Stimulated activated CD8-positive, alpha-beta memory T cell treated with anti-CD3 and anti-CD28 coated beads, Interleukin-2, amount 100 ng/mL, for 1 hour (primary cell): ENCODE measurements at places on chromosomes 5 and 9.

DNA sequence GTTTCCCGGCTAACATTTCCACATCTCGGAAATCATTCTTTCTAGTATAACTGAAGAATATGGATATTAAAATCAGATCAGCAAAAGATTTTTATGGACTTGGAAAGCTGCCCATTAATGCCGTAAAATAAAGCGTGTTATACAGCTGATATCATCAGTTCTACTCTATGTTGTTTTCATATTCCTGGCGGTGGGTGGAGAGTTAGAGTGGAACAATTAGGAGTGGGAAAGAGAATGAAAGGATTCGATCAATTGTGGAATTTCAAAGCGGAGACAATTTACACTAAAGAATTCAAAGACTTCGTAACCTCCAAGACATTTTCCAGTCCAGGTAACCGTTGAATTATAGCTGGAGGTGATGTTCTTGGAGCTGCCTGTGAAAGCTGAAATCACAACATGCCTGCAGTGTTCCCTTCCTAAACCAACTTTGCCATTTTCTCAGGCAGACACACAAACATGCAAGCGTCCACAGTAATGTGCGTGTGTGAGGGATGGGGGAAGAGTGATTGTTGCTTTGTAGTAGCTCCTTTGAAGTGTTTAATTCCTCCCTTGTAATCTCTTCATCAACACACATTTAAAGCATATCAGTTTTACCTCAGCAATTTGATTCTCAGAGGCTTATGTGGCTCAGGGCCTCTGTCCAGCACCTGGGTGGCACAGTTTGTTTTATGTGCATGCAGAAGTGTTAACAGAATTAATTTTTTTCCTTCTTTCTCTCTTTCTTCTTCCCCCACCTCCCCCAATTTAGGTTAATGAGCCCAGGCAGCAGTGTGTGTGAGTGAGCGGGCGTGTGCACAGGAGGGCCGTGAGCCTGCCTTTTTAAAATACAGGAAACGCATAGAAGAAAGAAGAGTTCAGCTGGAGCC lies 544.1 kb downstream of the RAB3C start:
- DNase-seq: no peak

GRCh38 chr5:176817369-176817840 lies 7.0 kb downstream of the UNC5A start:
- DNase-seq: no peak

- no peak for DNase-seq
These were observed 8.7 kb downstream of the TTC39B start for GRCh38 chr9:15298362-15298761.

GRCh38 chr9:14466828-14467227 lies 152.9 kb upstream of the NFIB start:
- no peak for DNase-seq

- no peak for DNase-seq
These were observed 61.6 kb downstream of the KCTD16 start for GRCh38 chr5:144232285-144232684.

DNA sequence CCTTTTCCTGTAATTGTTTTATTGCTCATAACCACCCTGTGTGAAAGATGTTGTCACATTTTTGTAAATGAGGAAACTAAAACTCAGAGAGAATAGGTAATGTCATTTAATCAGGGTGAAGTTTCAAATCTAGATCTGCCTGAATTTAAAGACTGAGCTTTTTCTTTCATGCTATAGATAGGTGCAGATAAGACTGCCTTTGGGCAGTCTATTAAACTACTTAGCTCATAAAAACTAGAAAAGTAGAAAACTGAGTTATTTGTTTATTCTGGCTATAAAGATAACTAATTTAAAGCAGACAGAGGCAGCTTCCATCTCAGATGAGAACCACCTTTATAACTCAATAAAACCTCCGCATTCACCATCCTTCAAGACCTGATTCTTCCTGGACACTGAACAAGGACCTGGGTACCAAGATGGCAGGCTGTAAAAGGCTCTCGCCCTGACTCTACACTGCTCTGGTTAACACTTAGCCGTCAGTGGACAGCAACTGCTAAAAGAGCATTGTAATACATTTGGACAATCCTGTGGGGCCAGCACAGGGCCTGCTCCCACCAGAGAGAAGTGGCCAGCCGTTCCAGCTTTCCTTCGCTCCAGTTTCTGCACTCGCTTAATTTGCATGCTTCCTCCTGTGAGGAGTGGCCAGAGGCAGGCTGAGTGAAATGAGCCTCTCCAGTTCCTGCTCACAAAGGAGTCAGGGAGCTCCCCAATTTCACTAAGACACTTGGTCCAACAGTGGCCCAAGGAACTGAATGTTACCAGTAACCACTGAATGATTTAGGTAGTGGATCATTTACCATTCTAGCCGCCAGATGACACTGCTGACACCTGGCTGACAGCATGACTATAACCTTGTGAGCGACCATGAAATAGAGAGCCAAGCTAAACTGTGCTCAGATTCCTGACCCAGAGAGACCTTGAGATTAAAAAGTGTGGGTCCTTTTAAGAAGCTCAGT lies 566.4 kb downstream of the EFNA5 start:
- DNase-seq: no peak

- DNase-seq: no peak
These were observed 15.1 kb upstream of the PHF19 start for GRCh38 chr9:120891884-120892747.

GRCh38 chr5:72364171-72364570 lies 44.0 kb downstream of the PTCD2 start:
- DNase-seq: no peak

DNA sequence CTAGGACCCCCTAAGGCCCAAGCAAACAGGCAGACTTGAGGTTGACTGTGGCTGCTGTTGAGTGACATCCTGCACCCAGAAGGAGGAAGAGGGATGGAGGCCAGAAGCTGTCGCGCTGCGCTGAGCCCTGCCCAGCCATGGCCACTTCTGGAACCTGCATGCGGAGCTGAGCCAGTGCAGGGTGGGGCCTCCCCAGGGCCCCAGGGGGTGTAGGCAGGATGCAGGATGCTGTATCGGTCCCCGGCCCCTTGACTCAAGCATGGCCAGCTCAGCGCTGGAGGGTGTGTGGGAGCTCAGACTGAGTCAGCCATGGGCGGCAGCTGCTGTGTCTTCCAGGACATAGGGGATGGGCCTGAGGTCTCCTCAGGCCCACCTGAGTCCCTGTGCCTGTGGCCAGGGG lies 26.9 kb downstream of the GLT6D1 start:
- no peak for DNase-seq

GRCh38 chr5:123207081-123207537 lies 118.1 kb downstream of the PRDM6 start:
- DNase-seq: no peak

DNA sequence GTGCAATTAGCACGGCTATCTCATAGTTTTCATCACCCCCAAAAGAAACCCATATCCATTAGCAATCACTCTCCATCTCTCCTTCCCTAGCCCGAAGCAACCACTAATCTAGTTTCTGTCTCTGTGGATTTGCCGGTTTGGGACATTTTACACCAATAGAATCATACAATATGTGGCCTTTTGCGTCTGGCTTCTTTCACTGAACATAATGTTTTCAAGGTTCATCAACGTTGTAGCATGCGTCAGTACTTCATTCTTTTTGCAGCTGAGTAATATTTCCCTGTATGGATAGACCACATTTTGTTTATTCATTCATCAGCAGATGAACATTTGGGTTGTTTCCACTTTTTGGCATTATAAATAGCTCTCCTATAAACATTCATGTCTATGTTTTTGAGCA lies 75.4 kb upstream of the TBC1D2 start:
- no peak for DNase-seq

DNA sequence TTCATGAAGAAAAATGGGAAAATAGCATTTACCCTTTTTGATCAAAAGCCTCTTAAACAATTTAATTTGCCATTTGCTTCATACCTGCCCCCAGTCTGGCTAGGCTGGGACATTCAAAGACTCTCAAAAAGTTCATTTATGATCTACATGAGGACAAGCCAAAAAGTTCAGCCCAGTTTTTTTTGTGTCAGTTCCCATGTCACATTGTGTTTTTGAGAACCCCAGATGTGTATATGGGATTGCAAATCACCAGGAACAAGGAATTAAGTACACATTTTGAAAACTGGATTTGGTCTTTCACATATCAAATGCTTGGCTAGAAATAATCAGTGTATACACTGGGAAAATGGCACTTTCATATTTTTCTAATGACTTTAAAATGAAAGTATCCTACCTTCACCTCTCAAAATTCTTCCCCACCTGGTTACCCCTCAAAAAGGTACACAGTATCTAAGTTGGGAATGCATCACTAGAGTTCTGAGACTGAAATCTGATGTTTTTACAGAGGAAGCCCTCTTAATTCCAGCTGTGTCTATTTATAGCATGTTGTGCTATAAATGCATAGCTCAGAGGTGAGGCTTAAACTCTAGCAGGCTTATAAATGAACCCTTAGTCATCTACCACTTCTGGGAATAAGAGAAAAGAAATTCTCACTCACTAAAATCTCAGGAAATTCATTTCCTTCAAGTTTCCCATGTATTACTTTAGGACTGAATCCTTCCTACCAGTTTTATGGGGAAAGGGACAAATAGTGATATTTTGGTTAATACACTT lies 9.3 kb downstream of the STOM start:
- DNase-seq: no peak

DNA sequence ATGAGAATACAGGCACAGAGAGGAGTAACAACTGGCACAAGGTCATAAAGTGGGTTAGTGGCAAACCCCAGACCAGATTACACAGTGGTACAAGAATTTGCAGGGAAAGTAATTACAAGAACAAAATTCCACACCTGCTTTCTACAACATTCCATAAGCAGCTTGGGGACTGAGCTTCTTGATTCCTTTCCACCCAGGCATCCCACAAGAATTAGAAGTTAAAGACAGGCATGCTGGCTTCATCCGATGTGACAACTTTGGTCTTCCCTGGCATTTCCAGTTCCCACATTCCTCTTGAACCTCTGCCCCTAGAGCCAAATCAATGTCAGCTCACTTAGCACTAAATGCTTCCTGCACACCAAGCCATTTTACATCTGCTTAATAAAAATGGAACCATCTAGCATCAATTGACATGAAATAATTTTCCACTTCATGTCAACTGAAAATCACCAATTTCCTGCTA lies 435.8 kb upstream of the PAPPA start:
- no peak for DNase-seq

- DNase-seq: no peak
These were observed 135.0 kb downstream of the MVB12B start for GRCh38 chr9:126461608-126462007.

DNA sequence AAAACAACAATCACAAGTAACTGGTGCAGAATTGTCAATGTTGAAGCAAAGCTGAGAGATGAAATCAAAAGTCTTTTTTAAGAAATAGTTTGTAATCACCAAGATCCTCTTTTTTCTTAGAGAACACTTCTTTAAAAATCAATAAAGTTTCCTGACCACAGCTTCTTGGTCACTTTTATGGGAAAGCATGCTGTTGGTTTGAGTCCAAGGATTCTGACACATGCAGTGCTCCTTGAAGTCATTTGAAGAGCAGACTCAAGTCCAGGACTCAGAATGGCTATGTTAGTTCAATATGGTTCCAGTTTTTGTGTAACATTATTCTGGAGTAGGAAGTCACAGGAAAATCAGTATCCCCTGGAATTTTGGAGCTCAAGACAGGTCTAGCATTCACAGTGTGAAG lies 480.6 kb downstream of the NR2F1-AS1 start:
- no peak for DNase-seq

GRCh38 chr5:34914671-34915138 lies 599 bp downstream of the RAD1 start:
- no peak for DNase-seq

GRCh38 chr5:57280853-57281252 lies 107.0 kb downstream of the GPBP1 start:
- DNase-seq: no peak

DNA sequence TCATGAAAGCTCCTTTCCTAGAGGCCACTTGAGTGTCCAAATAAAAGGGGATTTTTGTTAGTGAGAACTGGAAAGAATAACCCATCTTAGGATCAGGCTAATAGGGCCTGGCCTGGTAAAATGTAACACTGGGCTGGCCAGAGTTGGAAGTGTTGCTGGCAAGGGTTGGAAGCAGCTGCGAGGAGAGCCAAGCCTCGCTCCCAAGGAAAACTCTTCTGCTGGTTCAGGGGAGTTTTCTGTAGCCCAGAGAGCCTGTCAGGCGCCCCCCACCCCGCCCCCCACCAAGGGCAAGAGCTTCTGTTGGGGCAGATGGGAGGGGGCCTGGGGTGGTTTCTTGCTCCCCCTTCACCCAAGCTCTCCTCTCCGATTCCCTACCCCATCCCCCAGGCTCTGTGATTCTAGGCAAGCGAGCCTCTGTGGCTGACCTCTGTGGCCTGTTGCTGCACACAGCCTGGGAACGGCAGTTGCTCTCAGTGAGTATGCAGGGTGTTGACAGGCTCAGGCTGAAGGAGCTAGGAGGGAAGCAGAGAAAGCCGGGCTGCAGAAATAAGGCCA lies 547.8 kb downstream of the CCDC171 start:
- no peak for DNase-seq

GRCh38 chr9:9846557-9846956 lies 766.2 kb downstream of the PTPRD start:
- no peak for DNase-seq

DNA sequence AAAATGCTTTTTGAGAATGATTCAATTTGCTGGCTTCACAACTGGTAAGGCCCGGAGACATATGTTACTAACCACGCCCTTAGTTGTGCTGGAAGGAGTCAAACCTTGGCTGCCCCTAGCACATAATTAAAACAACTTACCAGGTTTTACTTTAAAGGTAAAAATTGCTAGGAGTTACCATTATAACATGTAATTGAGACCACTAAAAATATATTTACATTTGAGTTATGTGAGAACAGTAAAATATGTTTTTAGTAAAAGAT lies 435.6 kb upstream of the CDH9 start:
- no peak for DNase-seq

GRCh38 chr9:134360897-134361296 lies 34.6 kb downstream of the RXRA start:
- no peak for DNase-seq
